ENCODE measurements at places on chromosomes 7 and 10.

- no peak for DNase-seq
These were observed 28.8 kb upstream of the HECTD2 start for GRCh38 chr10:91381257-91381891.

DNA sequence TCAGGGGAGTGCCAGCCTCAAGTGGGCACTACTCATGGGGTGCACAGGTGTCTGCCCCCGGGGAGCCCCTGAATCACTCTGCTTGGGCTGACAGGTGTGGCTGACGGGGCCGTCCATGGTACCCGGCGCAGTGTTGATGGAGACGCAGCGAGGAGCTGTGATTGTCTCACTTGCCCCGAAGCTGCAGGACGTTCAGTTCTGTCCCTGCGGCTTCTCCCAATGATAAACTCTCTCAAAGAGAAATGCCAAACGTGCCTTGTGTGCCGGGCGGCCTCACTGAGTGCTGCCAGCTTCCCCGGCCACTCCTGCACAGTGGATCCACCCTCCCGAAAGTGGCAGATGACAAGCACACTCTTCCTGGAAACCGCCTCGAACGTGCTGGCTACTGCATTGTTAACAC is 203.2 kb downstream of the DNAJB6 start:
- DNase-seq = no peak

DNA sequence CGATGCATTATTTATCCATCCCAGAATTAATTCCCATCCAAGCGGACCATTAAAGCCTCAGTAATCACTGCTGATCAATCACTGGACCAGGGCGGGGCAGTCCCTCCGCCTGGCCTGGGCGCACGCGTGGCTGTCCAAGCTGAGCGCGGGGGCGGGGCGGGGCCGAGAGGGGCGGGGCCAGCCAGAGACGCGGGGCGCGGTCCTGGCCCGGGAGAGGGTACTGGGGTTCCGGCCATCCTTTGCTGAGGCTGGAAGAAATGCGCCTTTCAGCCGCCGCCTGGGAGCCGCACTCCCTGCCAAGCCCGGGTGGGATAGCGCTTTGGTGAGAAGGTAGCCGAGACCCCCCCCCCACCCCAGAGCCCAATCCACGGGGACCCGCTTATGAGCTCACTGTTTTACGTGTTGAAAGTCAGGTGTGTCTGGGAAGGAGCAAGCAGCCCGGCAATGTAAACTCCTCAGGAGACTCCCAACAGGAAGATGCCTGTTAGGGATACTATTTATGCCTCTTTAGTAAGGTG is at the start of gene ARHGAP22:
Gene ARHGAP22, minus strand, starts transcription at position 83 of the 518 bp plus-strand sequence. CDS start 277 bp downstream, outside the sequence.
- DNase-seq = no peak

- DNase-seq = no peak
These were observed 90.1 kb downstream of the OAT start for GRCh38 chr10:124328477-124329220.

- no peak for DNase-seq
These were observed 9.3 kb downstream of the UCN3 start for GRCh38 chr10:5373891-5374611.

- DNase-seq = no peak
These were observed 146.5 kb upstream of the AOAH start for GRCh38 chr7:36870625-36871354.

- DNase-seq = no peak
These were observed 12.1 kb downstream of the ZSWIM8 start for GRCh38 chr10:73797324-73798025.

- DNase-seq = no peak
These were observed 425.3 kb upstream of the ANKRD30A start for GRCh38 chr10:36700123-36700522.

DNA sequence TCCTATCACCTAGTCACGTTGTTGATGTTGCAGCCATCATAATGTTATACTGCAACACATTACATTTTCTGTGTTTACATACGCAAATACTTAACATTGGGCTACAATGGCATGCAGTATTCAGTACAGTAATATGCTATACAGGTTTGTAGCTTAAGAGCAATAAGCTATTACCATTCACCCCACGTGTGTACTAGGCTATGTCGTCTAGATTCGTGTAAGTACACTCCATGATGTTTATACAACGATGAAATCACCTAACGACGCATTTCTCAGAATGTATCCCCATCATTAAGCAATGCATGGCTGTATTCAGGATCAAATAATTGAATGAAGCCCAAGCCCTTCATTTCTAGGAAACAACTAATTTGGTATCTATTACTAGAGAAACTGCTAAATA is 43.4 kb upstream of the C1GALT1 start:
- DNase-seq = no peak

GRCh38 chr7:2512179-2512661 is 7.4 kb upstream of the LFNG start:
- DNase-seq = no peak

GRCh38 chr7:46680147-46680546 is 759.1 kb upstream of the IGFBP3 start:
- no peak for DNase-seq

- no peak for DNase-seq
These were observed 24.7 kb downstream of the CCDC6 start for GRCh38 chr10:59881640-59882039.

DNA sequence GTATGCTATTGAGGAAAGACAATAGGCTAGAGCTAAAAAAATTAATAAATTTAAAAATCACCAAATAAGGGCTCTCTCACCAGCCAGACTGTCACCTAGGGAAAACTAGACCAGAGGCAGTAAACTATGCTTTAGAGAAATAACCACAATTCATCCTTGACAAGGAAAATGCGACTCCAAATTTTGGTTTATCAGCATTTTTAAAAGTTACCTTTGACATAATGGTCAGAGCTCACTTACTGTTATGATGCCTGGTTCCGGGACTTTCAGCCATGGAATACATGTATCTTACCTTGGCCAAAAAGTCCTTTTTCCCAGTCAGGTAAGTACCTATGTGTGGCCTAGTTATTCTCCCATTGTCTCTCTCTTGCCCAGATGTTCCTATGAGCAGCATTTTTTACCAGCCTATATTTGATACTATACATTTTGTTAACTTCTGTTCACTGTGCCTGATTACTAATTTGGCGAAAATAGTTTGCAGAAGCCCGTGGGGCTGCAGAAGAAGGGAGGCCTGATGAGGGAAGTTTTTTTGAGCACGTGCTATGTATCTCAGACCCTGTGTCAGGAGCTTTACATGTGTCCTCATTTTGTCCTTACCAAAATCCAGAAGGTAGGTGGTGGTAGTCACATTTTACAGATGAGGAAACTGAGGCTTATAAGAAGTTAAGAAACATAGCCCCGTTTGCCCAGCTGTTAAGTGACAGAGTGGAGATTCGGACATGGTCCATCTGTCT is 149.7 kb downstream of the CELF2 start:
- DNase-seq = no peak

DNA sequence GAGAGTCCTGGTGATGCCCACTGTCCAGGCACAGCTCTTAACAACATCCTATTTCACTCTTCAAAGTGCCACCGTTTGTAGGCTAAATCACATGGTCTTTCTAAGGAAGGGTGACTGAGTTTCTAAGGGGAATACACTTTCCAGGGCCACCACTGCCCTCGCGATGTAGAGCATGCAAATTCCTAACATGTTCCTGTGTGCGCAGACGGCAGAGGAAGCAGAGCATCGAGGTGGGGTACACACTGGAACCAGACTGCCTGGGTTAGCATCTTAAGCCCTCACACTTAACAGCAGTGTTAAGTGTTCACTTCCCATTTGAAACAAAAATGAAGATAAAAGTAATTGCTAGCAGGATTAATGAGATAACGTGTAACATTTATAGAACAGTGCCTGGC is 3.0 kb downstream of the VOPP1 start:
- DNase-seq = no peak

- DNase-seq = no peak
These were observed 734.5 kb upstream of the LRRN3 start for GRCh38 chr7:110356438-110356837.

- DNase-seq = no peak
These were observed 154.9 kb upstream of the ITGB1 start for GRCh38 chr10:33112831-33113455.

All from NCI-H1092 (cell line).